ENCODE measurements at places on chromosomes 5 and 9.
A peak's percentile ranks its signal among the peaks of the same experiment; 100 is the strongest.

- no peak for DNase-seq
Observed at GRCh38 chr5:89703817-89704216, 705.7 kb downstream of the CETN3 start.

DNA sequence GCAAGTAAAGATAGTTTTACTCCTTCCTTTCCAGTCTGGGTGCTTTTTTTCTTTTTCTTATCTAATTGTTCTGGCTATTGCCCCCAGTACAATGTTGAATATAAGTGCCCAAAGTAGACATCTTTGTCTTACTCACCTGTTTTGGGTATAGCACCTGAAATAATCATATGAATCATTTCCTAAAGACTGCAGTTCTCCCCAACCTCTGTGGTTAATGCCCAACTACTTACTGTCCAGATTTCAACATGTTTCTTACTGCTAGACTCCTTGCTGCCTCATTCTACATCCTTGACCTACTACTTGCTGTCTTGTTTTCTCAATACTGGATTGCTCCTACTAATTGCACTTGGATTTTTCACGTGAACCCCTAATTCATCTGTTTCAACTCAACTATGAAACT, 8.8 kb upstream of the HSDL2 start:
- DNase-seq = no peak

DNA sequence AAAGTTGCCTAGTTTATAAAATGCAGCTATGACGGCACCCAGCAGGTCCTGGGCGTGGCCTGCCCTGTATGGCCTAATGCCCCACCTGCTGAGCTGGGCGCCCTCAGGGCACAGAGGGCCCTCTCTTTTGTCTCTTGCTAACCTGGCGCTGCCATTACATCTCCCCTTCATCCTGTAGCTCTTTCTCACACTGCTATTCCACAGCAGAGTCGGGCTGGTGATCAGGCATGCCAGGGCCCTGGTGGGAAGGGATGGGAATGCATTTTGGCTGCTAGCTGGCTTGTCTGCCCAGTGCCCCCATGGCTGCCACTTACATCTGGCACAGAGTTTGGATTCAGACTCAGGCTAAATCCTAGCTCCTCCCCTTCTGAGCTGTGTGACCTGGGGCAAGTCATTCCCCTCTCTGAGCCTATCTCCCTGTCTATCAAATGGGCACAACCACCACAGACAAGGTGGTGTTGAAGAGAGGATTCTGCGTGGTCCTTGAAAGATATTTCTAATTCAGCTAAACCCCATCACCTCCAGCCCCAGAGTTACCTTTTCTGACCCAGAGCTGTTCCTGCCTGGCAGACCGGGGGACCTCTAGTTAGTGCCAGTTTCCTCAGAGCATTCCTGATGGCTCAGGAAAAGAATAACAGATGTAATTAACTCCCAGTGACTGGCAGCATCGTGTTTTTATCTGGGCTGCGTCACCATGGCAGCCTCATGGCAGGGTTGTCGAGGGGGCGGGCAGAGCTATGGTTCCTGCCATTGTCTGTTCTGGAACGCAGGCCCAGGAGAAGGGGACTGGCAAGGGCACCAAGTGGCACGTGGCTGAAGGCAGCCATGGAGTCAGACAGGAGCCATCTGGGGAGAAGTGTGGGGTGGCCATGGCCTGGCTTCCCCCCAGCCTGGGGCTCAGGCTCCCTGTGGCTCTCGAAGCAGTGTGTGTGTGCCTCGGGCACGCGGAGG, 6.3 kb downstream of the PRR7 start:
- no peak for DNase-seq

- DNase-seq = no peak
Observed at GRCh38 chr5:90803876-90804275, 245.3 kb downstream of the ADGRV1 start.

DNA sequence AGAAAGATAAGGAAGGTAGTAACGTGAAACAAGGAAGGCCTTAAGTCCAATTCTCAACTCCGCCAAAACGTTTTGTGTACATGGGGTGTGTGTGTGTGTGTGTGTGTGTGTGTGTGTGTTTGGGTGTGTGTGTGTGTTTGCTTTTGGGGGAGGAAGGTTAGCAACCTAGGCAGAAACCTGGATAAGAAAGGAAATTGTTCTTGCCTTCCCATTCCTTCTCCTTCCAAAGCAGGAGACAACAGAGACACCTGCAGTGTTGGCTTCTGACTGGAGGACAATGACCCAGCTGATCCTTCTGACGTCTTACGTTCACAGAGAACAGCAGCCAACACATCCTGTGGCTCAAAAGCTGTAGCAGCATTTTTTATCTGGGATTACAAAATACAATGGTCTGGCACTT, 4.1 kb upstream of the CCNG1 start:
- DNase-seq = no peak

GRCh38 chr9:136784249-136784996, 6.7 kb upstream of the TMEM141 start:
- DNase-seq = peak; percentile 49

GRCh38 chr9:94563548-94563947, 8.7 kb downstream of the PCAT7 start:
- DNase-seq = no peak
